ENCODE measurements at places on chromosomes 2 and 18. TPM values are rescaled to one million over a fixed set of nuclear protein-coding genes. Genes with fewer than 3 reads are reported as not detected.

DNA sequence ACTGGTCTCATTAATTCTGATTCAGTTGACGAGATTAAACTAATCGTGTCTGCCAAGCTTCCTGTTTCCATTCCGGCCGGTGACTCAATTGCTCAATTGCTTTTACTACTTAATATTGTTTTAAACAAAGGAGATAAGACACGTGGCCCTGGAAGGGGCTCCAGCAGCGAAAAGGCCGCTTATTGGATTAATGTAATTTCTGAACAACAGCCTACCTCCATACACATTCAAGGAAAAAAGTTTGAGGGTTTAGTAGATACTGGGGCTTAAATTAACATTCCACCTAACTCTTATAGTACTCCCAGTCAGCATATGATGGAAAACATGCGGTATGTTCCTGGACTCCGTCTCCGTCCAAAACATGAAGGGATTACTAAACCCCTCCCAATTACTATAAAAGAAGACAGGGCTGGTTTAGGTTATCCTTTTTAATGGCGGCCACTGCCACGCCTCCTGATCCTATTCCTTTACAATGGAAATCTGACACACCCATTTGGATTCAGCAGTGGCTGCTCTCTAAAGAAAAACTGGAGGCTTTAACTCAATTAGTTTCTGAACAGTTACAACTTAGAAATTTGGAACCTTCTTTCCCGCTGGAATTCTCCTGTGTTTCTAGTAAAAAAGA, 27.1 kb downstream of the VPS54 start:
- no peak for DNase-seq

DNA sequence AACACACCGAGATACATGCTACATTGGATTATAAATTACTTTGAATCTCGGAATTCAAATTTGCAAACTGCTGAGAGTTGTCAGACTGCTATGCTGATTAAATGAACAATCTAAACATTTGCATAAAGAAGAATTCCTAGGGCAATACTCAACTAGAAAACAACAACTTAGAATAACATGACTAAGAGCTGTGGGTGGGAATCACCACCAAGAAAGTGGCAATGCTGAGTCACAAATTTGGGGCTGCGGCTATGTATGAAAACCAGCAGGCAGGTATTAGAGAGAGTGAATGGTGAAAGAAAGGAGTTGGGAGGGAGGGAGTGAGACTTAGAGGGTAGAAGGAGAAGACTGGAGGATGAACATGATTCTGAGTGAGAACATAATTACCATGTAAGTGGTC, 559.5 kb downstream of the PIK3C3 start:
- DNase-seq = no peak

GRCh38 chr2:194750926-194751325, 906.1 kb upstream of the SLC39A10 start:
- DNase-seq = no peak

GRCh38 chr2:74441690-74442482, at the start of gene RTKN:
Gene RTKN (minus strand): TSS chr2:74441937. CDS start chr2:74441816, 121 bp downstream.
- DNase-seq = peak; percentile 9

GRCh38 chr2:151175864-151176263, 85.8 kb downstream of the RBM43 start:
- no peak for DNase-seq

Gene FTCDNL1
- total RNA-seq = 2.6 TPM

GRCh38 chr2:43005245-43005974, 213.0 kb upstream of the HAAO start:
- no peak for DNase-seq

Data from T-cell (primary cell).